Non-pigmented ciliary epithelial cell (primary cell): ENCODE measurements at places on chromosomes 4 and X.

DNA sequence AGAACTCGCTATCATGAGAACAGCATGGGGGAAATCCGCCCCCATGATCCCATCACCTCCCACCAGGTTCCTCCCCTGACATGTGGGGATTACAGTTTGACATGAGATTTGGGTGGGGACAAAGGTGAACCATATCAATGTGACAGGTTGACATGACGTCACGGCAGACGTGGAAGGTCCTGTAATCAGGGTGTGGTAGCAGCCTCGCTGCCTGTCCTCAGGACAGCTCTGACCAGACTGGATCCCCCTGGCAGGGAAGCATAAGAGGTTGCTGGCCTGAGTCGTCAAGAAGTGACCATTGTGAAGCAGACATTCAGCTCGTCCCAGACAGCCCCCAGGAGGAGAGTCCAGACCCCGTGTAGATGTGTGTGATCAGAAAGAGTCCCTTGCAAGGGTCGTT is 104.6 kb downstream of the TNIP2 start:
- DNase-seq, result no peak

GRCh38 chr4:80911458-80911857 is 119.0 kb upstream of the BMP3 start:
- DNase-seq, result no peak

GRCh38 chrX:129930941-129931410 is 25.0 kb downstream of the UTP14A start:
- no peak for DNase-seq

DNA sequence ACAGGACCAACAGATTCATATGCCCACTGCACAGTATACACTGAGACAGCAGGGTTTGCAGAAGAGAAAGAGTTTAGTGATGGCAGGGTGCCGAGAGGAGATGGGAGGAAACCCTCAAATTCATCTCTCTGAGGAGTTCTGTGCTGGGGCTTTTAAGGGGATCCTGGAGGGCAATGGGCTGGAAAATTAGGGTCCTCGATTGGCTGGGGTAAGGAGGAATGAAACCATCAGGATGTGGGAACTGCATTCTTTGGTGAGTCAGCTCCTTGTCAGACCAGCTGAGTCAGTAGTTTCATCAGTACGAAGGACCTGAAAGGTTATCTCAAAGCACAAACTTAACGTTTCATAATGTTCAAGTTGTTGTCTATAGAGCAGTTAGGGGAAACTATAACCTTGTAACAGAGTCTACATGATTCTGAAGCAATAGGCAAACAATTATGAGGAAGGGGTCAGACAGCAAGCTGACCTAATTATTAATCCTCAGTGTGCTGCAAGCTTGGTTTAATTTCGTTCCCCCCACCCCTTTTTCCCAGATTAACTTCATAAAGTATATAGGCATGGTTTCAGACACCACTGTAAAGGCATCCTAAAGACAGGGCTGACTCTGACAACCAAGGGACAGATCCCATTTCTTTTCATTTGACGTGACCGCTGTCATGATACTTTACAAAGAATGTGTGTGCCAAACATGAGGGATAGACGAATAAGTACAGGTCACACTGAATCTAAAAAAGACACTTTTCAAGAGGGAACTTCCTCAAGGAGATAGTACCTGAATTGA is 1.5 kb upstream of the MSMO1 start:
- peak; percentile 88 for DNase-seq

DNA sequence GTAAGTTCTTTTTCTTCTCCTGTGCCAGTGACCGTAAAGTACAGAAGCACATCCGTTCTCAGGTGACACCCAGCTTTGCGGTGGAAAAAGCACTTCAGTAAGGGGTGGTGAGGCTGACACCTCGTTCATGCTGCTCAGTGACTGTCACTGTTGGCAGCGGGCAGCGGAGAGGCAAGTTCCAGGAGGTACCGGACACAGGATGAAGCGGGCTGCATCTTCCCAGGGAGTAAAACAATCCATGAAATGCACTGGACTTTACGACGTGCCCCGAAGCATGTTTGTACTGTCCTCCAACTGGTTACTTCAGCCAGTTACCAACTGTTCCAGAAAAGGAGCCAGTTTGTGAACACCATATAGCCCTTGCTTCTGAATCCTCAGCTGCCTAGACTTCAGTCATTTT is 110.7 kb downstream of the ZNF827 start:
- DNase-seq, result no peak

GRCh38 chr4:82677327-82677726 is 115.5 kb upstream of the TMEM150C start:
- no peak for DNase-seq

DNA sequence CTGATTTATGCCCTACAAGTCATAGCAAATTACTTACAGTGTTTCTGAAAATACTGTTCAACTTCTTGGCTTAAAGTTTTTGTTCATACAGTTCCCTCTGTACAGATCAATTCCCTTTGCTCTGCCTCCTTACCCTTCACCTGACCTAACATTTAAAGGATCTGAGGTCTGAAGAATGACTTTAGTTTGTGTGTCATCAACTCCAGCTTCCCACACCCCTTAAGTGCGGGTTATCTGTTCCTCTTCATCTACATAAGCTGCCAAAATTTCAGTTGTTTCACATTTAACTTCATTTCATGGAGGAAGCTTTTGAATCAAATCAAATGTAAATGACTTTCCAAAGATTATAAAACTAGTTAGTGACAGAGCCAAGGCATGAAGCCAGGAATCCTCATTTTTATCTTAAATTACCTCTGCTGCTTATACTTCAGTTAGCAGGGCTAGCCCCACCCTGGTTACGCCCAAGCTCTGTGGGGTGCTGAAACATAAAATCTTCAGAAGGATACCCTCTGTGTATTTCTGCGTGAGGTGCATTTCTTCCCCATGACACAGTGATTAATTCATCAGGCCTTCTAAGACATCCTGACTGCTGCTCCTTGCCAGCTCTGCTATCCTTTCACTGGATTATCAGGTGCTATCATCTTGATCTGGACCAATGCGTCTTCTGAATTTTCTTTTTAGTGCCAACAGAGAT is 16.5 kb downstream of the CXCL1 start:
- DNase-seq, result no peak

- no peak for DNase-seq
These were observed 236.1 kb downstream of the MGST2 start for GRCh38 chr4:139901531-139902320.

DNA sequence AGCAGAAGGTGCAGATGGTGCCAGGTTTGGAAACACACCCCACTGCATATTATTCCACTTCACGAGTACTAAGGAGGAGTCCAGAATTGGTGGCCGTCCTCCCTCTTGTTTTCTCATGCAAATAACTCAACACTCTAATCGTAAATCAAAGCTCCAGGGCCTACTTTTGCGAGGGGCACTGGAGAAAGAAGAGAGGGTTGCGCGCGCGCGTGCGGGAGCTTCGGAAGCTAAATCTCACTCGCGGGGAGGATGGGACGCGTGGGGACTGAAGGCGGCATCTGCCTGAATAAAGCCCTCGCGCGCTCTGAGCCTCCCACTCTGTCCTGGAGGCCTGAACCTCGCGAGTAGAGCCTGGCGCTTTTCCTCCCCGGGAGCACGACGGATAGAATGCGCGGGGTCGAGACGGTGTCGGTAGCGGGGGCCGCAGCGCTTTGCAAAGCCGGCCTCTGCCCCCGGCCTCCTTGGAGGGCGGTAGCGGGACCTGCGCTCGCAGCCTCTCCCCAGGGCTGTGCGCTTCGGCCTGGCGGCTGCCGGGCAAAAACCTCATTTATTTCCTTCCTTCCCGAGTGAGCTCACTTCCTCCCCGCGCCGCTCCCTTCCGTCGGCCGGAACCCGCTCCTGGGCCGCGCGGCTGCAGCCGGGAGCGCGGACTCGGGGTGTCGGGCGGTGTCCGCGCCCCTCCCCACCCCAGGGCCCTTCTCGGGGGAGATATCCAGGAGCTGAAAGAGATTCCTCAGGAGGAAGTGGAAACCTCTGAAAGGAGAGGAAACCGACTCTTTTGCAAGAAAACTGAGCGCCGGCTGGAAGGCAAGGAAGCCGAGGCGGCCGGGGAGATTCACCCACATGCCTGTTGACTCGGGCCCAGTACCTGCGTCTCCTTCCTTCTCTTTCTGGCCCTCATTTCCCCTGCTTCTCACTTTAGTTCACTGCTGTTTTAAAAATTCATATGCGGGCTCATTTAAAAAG is 20.7 kb downstream of the HAND2 start:
- no peak for DNase-seq

DNA sequence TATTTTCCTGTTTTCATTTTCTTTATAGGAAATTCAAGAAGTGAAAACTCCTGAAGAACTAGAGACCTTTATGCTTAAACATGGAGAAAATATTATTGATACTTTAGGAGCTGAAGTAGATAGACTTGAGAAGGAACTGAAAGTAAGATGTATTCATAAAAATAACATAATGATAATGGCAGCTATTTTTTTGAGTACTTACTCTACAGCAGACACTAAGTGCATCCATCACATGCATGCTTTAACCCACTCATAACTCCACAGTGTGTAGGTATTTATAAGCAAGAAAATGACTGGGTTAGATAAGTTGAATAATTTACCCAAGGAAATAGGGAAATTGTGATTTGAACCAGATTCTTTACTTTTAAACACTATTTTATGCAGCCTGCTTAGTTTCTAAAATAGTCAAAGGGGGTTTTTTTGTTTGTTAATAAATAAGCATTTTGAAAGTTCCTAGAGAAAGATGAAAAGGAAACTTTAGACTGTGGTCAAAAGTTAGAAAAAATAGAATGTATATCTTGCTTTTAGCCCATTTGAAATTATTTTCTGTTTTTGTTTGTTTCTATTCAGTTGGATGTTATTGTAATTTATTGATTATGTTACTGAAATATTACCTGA is 74.2 kb downstream of the BEND4 start:
- no peak for DNase-seq

GRCh38 chrX:151676196-151676595 is 19.1 kb upstream of the PRRG3 start:
- DNase-seq, result no peak

DNA sequence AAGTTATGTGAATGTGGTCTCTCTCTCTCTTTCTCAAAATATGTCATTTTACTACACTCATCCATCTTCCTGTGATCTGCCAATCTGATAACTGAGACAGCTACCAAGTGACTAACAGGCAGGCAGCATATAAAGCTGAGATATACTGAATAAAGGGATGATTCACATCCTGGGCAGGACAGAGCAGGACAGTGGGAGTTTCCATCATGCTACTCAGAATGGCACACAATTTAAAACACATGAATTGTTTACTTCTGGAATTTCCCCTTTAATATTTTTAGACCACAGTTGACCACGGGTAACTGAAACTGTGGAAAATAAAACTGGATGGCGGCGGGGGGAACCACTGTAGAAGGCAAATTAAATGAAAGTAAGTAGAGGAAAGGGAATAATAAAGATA is 58.6 kb upstream of the DCTD start:
- DNase-seq, result peak; percentile 65

GRCh38 chr4:89997171-89997704 is 102.6 kb downstream of the MMRN1 start:
- DNase-seq, result no peak

- no peak for DNase-seq
These were observed 272.3 kb upstream of the FGF16 start for GRCh38 chrX:77174680-77175519.

GRCh38 chrX:119618439-119618838 is 12.2 kb upstream of the NKRF start:
- DNase-seq, result no peak

DNA sequence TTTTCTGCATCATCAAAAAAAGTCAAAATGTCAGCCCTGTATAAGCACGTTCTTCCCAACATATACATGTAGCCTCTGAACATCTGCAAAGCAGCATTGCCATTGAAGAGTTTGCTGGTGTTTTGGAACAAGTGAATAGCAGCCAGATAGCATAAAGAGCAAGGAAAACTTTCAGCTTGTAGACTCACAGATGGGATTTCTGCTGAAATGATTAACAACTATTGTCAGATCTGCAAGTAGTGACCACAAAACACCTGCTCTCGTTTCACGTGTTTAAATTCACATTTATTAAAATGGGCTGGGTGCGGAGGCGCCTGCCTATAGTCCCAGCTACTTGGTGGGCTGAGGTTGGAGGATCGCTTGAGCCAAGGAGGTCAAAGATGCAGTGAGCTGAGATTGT is 123.7 kb downstream of the SPRY1 start:
- no peak for DNase-seq

- DNase-seq, result no peak
These were observed 36.3 kb upstream of the AGA start for GRCh38 chr4:177478496-177478895.

DNA sequence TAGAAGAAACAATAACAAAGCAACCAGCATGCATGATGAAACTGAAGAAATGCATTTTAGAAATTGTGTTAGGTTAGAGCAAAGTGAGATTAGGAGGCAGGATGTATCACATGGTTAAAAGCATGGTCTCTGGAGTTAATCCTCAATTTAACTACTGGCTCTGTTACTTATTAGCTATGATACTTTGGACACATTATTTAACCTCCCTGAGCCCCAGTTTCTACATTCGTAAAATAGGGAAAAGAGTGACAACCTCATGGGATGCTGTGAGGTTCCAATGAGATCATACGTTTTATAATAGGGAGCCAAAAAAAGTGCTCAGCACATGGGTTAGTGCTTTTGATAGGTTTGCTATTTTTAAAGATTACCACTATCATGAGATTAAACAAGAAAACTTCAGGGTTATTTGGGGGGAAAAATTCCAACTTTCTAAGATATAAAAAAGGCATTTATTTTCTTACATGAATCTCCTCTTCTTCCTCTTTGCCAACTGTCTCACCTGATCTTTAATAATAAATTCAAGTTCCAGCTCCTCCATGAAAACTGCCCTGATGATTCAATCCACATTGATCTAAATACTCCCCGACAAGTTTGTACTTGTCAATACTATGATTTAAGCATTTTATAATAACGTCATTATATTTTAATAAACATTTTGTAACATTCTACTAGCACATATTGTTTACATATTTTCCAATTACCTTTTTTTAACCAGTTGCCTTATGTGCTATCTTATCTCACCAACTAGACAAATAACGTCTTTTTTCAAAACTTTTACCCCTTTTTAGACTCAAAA is 4.6 kb downstream of the SEC31A start:
- no peak for DNase-seq

DNA sequence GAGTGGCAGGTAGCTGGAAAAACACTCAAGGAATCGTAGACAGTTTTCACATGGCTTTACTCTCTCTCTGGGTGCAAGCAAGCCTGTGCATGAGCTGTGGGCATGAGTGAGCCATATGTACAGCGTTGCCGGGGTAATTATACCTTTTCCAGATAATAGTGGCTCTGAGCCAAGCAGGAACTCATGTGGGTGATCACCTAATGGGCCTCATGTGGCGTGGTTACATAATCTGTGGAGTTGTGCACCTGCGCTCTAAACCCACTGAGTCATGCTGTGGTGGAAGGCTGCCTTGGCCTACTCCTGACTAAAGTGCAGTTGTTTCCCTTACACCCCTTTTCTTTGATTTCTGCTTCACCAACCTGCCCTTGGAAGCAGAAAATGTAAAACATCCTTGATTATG is 1564.5 kb upstream of the PCDH10 start:
- DNase-seq, result no peak

- DNase-seq, result no peak
These were observed 103.0 kb upstream of the MAML3 start for GRCh38 chr4:140256941-140257340.

- DNase-seq, result no peak
These were observed 28.3 kb downstream of the ENOPH1 start for GRCh38 chr4:82458729-82459128.

- no peak for DNase-seq
These were observed 14.9 kb upstream of the MORC4 start for GRCh38 chrX:107014936-107015335.

GRCh38 chr4:121076416-121076815 is 4.1 kb upstream of the NDNF start:
- DNase-seq, result no peak

- no peak for DNase-seq
These were observed 218.1 kb downstream of the ANTXR2 start for GRCh38 chr4:79854856-79855502.
